ENCODE measurements at places on chromosomes 4 and X. TPM values are rescaled to one million over a fixed set of nuclear protein-coding genes. Genes with fewer than 3 reads are reported as not detected.

Gene HPSE
- 1.1 TPM for total RNA-seq

- DNase-seq, result peak; percentile 12
Observed at GRCh38 chr4:187478292-187479140, 517.1 kb upstream of the ZFP42 start.

GRCh38 chrX:140317462-140317861, 187.4 kb downstream of the SOX3 start:
- DNase-seq, result no peak

DNA sequence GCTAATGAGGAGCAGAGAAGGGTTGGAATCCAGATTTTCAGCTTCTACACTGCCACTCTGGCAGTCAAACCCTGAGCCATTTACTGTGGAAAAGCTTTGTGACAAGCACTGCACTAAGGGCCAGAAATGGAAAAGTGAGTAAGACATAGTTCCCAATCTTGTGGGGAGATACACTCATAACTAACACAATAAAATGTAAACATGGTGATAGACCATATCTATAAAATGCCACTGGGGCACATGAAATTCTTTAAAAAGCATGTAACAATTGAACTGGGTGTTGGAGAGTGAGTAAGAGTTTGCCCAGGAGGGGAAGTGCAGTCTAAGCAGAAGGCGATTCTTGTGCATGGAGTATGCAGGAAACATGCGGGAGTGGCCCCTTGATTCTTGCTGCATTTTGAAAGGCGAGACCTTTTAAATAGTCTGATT, 32.0 kb upstream of the ANXA5 start:
- DNase-seq, result no peak
